ENCODE measurements at places on chromosomes 6 and 20.

DNA sequence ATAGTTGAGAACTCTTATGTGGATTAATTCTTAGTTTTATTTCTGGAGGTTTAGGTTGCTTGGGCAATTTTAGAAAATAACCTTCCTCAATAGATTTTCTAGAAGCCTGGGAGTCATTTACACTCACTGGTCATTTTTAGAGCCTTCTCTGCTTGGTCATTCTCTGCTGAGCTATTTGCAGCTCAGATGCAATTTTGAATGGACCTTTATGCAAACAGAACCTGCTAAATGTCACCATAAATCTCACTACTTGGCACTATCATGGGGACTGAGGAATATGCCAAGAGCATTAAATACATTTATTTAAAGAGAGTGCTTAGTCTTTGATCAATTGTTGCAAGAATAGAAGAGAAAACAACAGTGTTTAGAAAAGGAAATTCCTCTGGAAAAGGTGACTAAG is 154.0 kb downstream of the CLVS2 start:
- no peak for DNase-seq

GRCh38 chr6:156839591-156840001 is 62.4 kb downstream of the ARID1B start:
- DNase-seq = no peak

- DNase-seq = no peak
Measured at GRCh38 chr20:61950641-61951071, 115.0 kb downstream of the TAF4 start.

DNA sequence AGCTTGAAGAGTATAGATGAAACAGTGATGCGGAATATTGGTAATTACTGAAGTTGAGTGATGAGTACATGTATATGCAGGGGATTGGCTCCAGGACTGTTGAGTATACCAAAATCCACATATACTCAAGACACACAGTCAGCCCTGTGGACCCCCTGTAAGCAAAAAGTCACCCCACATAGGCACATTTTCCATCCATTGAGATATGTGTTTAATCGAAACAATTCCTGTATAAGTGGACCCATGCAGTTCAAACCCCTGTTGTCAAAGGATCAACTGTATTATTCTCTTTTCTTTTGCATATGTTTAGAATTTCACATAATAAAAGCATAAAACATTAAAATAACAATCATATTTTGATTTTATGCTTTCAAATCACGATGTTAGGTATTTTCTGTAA is 32.1 kb upstream of the FILIP1 start:
- no peak for DNase-seq

GRCh38 chr6:90420500-90420899 is 123.9 kb upstream of the BACH2 start:
- DNase-seq = no peak

GRCh38 chr6:102736941-102737368 is 1343.4 kb downstream of the GRIK2 start:
- DNase-seq = no peak

GRCh38 chr6:67679566-67680296 is 955.4 kb upstream of the ADGRB3 start:
- no peak for DNase-seq

Measured in immature natural killer cell (primary cell).